CD4-positive, alpha-beta T cell treated with Interleukin-17A for 1 hour (primary cell): ENCODE measurements at places on chromosomes 1 and 21.

- DNase-seq = no peak
Measured at GRCh38 chr1:168303716-168304540, 23.3 kb downstream of the TBX19 start.

GRCh38 chr1:198529414-198529813, 11.1 kb downstream of the ATP6V1G3 start:
- DNase-seq = no peak

GRCh38 chr1:110482662-110483307, 31.8 kb downstream of the PROK1 start:
- no peak for DNase-seq

DNA sequence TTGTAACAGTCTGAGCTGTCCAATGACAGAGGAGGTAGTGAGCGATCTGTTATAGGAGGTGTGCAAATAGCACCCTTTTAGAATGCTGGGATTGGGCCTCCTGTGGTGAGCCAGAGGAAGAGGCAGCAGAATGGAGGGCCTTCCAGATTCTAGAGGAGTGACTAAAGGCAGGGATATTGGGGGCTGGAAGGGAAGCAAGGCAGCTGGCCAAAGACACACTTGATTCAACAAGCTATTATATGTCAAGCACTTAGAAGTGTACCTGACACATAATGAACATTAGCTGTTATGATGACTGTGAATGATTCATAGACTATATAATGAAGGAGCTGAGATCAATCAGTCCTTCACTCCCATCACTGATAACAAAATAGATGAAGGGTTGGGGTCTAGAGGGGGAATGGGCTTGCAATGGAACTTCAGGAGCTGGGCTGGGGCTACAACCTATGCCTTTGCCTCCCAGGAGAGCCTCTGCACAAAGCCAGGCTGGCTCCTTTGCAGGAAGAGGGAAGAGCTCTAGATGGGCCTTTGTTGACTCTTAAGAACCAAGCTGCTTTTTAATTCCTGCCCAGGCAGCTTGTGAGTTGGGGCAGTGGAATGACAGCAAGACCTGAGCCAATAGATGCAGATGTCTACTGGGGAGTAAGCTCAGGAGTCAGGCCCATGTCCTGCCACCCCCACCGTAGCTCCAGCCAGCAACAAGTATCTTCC, 2.3 kb upstream of the MKNK1 start:
- no peak for DNase-seq

DNA sequence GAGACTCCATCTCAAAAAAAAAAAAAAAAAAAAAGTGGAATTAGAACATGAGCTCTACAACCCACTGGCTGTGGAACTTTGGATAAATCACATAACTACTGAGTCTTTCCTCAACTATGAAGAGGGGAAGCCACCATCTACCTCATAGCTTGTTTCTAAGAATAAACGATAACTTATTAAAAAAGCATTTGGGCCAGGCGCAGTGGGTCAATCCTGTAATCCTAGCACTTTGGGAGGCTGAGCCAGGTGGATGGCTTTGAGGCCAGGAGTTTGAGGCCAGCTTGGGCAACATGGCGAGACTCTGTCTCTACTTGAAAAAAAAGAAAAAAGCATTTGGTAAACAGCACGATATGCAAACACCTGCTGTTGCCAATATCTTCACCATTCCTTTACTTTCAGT, 31.8 kb upstream of the MEF2D start:
- no peak for DNase-seq

GRCh38 chr1:12499539-12500240, 118.3 kb downstream of the DHRS3 start:
- no peak for DNase-seq

DNA sequence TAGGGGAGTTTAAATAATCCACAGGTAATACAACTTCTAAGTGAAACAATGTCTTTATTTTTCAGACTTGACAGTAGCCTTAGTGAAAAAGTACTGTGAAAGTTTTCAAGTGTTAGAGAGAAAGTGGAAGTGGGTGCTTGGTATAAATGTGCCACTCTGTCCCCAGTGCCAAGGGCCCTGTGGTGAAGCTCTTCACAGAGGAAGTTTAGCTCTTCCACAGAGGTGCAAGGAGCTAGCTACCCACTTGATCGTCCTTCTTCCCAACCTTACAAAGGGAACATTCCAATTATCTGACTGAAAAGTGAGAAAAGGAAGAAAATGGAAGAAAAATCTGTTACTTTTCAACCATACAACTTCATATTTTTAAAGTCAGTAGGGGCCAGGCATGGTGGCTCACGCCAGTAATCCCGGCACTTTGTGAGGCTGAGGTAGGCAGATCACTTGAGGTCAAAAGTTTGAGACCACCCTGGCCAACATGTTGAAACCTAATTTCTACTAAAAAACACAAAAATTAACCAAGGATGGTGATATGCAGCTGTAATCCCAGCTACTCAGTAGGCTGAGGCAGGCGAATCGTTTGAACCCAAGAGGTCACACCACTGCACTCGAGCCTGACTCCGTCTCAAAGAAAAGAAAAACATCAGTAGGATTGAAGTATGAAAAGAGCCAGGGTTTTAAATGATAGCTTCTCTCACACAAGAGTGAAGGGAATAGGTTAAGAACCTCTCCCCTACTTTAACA, 41.0 kb upstream of the PTPRC start:
- DNase-seq = peak; percentile 44

DNA sequence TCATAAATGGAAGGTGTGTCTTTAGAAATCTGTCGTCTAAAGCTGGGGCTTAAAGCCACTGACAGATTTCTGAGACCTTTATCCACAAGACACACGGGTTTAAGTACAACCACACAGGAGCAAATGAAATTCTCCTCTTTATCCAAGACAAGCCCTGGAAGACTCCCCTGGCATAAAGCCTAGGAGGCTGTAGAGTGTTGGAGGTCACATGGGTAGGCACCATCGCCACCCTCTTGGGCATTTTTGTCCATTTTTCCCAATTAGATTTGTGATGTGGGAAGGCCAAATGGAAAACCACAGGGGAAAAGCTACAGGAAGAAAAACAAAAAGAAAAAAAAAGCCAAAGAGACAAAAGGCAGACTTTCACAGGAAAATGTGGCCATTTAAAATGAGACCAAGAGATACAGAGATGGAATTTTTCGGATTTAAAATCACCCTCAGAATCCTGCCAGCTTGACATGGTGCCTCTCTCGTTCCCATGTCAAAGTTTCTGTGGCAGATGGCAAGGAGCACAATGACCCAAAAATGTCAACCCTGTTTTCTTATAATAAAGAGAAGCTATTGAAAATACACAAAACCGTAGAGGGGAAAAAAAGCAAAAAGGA, 91.9 kb downstream of the PLD5 start:
- no peak for DNase-seq

DNA sequence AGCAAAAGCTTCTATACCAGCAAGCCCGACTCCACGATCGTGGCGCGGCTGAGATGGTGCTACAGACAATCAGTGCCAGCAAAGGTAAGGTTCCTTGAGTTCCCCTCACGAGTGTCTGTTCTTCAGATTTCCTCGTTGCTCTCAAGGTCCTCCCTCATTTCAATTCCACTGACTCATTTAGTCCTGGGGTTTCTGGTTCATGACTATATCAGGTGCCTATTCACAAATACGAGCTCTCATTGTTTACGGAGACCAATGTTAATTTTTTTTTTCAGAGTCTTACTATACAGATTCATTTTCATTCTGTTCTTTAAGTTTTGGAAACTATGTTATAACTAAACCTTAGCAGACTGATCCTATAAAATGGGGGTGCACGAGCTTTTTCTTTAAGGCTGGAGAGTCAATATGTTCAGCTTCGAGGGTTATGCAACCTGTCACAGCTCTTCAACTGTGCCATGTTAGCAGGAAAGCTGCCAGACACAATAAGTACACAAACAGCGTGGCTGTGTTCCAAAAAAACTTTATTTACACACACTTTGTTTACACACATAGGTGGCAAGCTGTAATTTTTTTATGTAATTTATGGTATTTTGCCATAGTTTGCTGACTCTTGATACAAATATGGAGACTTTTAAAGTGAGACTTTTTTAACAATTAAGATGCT, 134.3 kb downstream of the ZP4 start:
- no peak for DNase-seq

DNA sequence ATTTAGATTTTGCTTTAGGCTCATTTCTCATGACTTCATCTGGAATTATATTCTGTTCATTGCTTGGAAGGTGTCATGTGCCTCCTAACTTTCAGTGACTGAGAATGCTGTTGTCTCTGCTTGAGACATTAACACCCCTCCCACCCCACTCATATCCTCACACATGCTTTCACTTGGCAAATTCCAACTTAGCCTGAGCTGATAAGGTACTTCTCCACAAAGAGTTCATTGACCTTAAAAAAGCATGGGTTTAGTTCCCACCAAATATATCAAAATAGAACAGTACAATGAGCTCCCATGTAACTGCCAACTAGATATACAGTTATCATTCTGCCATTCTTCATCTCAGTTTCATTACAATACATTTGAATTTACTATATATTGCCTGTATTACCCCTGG, 576.5 kb upstream of the ADGRL2 start:
- DNase-seq = no peak

DNA sequence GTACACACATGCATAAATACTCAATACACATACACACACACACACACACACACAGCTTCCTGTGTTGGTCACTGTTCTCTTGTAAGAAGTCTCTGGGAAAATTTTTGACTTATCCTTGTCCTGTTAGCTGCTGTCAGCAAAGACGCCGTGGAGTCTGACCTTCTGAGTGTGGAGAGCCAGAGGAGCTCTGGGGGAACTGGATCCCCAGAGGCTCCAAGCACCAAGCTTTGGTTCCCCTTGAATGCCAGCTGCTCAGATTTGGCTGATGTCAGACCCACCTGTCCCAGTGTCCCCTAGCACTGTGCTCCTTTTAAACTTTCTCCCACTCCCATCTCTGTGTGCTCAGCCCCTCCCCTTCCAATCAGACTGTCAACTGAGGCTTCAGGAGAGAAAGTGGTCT, 319.1 kb downstream of the CAMTA1 start:
- DNase-seq = no peak

GRCh38 chr1:54365847-54366246, 40.3 kb downstream of the SSBP3 start:
- DNase-seq = no peak

- DNase-seq = no peak
Measured at GRCh38 chr1:206005778-206006180, 2.6 kb upstream of the RAB7B start.

DNA sequence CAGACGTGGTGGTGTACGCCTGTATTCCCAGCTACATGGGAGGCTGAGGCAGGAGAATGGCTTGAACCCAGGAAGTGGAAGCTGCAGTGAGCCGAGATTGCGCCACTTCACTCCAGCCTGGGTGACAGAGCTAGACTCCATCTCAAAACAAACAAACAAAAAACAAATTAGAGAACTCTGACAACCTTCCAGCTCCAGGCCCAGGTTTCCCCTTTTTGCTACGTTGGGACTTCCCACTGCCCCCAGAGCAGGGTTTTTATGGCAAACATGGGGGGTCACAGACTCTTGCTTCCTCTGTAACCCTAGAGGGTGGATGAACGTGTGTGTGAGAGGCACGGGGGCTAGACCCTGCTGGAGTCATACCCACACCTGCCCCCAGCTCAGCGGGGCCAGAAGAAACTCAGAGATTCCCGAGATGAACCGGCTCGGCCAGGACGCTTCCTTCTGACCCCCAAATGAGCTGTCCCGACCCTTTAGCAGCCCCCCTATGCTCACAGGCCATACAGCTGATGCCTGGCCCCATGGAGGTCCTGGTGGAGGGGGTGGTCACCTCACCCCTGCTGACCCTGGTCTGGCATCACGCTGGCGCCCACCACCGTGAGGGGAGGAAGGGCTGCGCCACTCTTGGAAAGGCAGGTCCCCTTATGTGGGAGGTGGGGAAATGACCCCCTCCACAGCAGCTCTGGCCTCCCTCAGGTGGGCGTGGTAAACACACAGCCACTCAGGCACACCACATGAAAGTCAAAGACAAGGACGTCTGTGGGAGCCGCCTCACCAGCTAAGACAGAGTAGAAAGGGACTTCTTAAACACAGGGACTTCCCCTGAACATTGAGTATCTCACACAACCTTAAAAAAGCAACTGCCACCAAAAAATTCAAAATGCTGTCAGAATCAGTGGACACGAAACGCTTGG, 7.1 kb downstream of the GPR157 start:
- DNase-seq = peak; percentile 60

GRCh38 chr1:67559222-67559700, 125.7 kb upstream of the GADD45A start:
- DNase-seq = no peak

DNA sequence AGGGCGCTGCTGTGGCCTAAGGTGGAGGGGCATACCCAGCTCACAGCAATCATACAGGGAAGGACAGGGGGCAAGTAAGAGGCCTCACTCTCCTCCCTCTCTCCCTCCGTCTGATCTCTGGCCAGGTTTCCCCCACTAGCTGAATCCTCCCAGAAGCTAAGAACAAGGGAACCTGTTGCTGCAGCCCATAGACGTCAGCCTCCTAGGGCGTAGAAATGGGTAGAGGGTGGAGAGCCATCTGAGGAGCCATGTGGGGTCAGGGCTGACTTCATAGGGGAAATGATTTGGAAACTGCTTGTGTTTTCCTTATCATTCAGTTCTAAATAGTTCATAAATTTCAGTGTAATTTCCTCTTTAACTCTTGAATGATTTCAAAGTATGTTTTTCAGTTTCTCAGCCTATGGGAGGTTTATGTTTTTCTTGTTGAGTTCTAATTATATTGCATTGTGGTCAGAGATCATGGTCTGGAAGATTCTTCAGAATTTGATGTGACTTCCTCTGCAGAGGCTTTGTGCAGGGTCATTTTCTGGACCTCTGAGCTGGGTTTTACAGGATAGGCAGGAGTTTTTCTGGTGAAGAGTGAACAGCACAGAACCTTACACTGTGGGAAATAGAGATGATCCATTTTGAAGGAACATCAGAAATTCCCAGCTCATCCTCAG, 2.3 kb upstream of the MOB3C start:
- DNase-seq = no peak

DNA sequence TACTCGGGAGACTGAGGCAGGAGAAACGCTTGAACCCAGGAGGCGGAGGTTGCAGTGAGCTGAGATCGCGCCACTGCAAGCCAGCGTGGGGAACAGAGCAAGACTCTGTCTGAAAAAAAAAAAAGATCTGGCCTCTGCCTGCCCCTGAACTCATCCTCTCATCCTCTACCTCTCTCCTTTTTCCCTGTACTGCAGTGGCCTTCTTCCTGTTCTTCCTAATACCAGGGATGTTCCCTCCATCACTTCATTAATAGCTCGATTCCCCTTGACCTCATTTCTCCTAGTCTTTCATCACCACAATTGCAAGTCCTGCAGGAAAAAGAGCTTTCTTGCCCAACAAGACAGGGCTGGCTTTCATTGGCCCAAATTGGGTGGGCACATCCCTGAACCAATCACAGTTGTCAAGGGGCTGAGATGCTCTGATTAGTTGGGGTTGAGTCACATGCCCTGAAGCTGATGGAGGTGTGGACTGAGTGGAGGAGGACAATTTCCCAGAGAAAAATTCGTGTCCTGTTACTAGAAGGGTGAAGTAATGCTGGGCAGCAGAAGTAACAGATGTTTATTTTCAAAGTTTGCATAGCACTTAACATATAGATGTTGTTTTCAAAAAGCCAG, 86.8 kb upstream of the PUM1 start:
- no peak for DNase-seq
